ENCODE measurements at places on chromosomes 2 and 18.

GRCh38 chr2:99619151-99619550, 129.3 kb upstream of the REV1 start:
- DNase-seq = no peak

DNA sequence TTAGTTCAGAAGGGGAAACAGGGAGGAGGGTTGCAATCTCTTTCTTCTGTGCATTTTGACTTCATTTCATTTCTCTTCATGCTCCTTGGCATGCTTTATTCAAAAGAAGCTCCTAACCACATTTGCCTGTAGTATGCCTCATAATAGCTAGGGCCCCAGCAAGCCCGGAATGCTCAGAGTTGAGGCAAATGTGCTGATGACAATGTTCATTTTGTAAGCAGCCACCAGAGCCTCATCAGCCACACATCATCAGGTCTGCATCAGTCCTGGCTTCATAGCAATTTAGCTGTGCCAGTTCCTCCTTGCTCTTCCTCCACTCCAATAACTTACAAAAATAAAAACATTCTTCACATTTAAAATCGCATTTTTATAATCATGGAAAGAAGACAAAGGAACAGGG, 65.4 kb upstream of the MMADHC start:
- no peak for DNase-seq

DNA sequence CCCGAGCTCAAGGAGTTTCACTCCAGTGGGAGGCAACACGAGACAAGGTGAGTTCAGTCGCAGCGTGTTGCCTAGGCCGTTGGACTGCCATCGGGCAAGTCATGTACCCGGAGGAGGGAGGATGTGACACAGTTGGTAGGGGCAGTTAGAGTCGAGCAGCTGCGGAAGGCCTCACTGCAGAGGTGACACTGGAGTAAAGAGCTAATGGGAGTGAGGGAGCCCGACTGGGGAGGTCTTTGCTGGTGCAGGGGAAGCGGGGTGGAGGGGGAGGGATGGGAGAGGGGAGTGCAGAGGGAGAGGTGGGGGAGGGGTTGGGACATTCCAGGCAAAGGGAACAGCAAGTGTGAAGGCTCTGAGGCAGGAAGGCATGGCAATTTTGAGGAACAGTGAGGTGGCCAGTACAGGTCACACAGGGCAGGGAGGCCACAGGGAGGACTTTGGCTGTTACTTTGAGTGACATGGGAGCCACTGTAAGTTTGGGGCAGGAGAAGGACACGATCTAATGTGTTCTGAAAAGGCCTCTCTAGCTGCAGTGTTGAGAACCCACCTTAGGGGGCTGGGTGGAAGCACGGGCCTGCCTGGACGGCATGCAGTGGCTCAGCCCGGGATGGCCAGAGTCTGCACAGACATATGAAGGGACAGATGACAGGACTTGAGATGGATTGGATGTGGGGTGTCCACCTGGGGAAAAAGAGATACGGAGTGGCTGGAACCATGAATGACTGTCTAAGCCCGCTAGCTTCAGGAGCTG, 61.1 kb downstream of the KCNF1 start:
- DNase-seq = no peak

- DNase-seq = peak; percentile 31
Observed at GRCh38 chr2:68594674-68595492, 48.5 kb upstream of the PROKR1 start.

GRCh38 chr2:14693874-14694273, 61.4 kb downstream of the LRATD1 start:
- DNase-seq = no peak

DNA sequence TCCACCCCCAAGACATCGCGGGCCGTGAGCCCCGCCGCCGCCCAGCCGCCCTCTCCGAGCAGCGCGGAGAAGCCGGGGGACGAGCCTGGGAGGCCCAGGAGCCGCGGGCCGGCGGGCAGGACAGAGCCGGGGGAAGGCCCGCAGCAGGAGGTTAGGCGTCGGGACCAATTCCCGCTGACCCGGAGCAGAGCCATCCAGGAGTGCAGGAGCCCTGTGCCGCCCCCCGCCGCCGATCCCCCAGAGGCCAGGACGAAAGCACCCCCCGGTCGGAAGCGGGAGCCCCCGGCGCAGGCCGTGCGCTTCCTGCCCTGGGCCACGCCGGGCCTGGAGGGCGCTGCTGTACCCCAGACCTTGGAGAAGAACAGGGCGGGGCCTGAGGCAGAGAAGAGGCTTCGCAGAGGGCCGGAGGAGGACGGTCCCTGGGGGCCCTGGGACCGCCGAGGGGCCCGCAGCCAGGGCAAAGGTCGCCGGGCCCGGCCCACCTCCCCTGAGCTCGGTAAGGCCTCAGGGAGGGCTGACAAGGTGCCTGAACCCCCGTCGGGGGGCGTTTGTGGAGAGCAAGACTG, 14.2 kb downstream of the SPEG start:
- DNase-seq = no peak

DNA sequence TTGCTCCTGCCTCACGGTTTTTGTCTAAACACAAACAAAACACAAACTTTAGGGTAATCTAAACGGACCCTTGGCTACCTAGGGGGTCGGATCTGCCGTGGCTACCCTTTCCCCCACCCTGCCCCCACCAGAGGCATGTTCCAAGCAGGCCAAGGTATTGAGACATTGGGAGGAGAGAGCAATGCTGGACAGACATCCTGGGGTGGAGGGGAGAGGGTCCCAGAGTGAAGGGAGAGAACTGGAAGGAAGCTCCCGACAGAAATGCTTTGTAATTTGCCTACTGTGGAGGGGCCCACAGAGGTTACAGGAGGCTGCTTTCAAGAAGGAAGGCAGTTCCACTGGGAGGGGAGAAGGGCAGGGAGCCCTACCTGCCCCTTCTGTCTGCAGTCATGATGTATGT, 13.9 kb upstream of the MAT2A start:
- DNase-seq = no peak

GRCh38 chr2:179861416-179862067, at the start of gene ZNF385B:
Gene ZNF385B, minus strand, starts transcription at chr2:179861612.
- DNase-seq = no peak

- DNase-seq = peak; percentile 71
Observed at GRCh38 chr2:138364554-138365162, 136.9 kb upstream of the SPOPL start.

DNA sequence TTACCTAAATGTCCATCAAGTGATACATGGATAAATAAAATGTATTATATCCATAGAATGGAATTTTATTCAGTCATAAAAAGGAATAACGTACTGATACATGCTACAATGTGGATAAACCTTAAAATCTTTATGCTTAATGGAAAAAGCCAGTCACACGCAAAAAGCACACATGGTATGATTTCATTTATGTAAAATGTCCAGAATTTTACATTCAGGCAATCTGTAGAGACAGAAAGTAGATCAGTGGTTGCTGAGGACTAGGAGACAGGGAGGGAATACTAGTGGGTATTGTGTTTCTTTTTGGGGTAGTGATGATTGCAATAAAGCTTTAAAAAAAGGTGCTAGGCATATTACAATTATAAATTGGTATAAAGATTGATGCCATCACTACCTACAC, 30.7 kb upstream of the CD302 start:
- DNase-seq = no peak

DNA sequence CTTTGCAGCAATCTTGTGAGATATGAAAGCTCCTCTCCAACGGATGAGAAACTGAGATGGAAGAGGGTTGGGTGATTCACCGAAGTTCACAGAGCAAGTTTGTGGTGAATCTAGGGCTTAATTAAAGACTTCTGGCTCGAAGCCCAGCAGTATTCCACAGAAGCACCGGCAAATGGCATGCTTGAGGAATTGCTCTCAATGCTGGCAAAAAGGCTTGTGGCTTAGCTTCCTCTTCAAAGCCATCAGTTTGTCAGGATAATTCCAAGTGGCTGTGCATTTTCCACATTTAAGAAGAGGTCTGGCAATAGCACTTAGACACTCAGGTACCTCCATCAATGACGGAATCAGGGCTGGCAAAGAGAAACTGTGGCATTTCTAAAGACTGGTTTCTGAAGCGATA, 98.7 kb upstream of the SLC66A3 start:
- DNase-seq = peak; percentile 95

- no peak for DNase-seq
Observed at GRCh38 chr2:172097557-172098131, 5.1 kb downstream of the DLX2 start.

DNA sequence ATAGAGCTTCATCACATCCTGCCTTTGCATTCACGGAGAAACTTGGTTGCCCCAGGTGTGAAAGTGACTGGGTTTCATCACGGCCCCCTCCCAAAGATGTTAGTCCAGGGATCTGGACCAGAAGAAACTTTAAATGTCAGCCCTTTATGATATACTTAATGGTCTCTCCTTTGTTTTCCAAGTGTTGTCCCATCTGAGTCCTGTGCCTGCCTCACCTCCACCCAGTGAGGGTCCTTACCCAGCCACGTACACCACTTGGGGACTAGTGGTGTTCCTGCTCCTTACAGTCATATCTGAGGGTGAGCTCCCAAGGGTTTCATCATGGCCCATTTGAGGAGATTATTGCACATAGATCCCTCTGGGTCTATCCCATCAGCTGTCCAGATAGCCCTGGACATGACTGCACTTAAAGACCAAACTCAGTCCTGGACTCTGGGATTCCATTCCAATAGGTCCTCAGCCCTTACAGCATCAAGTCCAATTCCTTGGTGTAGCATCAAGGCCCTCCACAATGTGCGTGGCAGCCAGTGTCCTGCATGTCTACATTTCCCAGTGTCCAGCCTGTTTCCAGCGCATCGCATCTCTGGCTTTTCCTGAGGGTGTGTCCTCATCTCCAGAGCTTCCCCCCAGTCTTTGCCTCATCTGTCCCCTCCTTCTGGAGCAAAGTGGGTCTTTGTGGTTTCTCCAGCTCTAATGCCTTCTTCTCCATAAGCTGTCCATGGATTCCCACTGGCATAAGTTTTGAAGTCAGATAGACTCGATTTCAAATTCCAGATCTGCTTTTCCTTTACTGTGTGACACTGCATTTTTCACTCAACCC, 351.6 kb downstream of the MYCN start:
- DNase-seq = no peak

DNA sequence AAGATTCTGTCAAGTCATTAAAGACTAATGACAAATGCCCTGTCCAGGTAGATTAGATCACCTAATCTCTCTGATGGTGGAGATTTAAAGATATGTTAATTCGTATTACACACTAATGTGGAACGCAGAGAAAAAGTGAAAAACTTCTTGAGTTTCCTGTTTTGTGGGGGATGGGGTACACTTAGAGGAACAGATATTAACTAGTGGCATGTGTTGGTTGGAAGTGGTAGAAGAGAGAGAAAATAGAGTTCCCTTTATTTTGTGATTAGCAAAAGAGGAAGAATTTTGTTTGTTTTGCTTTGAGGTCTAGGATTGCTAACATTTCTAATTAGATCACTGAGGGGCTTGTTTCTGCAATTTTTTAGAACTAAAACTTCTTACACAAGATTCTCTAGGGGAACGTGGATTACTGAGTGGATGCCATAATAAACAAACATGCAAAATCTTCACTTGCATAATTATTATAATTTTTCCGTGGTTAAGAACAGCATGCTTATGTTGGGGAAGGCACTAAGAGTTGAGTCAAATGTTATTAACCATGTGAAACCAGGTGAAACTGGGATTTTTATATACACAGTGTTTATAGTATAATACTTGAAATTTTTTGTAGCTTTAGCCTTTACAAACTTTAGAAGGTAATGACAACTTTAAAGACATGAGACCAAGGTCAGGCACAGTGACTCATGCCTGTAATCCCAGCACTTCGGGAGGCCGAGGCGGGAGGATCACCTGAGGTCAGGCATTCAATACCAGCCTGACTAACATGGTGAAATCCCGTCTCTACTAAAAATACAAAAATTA, 97.4 kb upstream of the STK17B start:
- no peak for DNase-seq

DNA sequence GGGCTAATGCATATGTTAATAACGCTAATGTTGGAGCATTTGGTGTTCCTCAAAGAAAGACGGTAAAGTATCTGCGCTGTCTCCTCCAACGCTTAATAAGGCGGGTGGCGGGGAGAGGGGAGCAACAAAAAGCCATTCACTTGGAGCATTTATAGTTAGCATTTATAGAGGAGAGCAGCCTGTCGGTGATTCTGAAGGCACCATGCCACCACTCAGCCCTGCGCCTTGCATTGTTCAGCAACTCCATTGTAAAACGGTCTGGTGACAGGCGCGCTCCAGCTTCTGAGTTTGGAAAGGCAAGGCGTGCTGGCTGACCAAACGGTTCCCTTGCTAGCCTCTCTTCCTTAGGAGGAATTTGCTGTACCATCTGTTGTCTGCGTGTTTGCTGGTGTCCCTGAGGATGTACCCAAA, 83.9 kb downstream of the LYPD1 start:
- no peak for DNase-seq

DNA sequence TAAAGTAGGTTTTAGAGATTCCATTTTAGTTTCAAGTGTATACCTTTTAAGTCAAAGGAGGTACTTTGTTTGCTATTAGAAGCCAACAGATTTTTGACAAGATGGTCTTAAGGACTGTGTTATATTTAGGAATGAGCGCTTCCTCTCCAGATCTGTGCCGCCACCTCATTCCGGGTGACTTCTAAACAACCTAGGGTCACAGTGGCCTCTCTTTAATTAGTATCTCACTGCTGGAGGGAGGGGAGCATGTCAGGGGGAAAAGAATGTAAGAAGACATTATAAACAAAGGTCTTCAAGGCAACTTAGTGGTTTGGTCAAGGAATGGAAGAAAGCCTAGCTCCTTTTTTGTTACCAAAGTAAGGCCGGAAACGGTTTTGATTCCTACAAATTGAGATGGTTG, 67.0 kb downstream of the RBMS1 start:
- DNase-seq = no peak

GRCh38 chr2:56198936-56199335, 15.1 kb downstream of the CCDC85A start:
- no peak for DNase-seq

- peak; percentile 58 for DNase-seq
Observed at GRCh38 chr2:109382951-109383350, 230.8 kb downstream of the SEPTIN10 start.

GRCh38 chr18:79375441-79376154, 20.1 kb upstream of the NFATC1 start:
- no peak for DNase-seq

DNA sequence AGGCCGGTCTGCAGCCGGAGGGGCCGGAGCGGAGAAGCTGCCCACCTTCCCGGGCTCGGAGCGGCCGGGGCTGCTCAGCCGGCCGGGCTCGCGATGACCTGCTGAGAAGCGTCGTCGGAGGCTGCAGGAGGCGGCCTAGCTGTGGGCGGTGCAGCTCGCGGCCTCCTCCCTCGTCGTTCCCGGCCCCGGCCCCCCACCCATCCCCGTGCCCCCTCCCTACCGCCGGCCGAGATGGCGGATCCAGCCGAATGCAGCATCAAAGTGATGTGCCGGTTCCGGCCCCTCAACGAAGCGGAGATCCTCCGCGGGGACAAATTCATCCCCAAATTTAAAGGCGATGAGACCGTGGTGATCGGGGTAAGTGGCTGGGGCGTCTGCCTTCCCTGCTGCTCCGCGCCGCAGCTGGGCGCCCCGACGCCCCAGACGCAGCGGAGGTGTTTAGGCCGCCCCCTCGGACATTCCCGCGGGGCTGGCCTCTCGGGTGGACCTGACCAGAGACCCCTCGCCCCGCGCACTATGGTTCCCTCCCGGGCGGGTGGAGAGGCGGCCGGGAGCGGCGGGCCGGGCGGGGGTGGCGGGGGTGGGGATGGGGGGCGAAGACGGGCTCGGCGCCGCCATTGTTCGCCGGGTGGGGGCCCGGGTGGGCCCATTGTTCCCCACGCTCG, 492 bp downstream of the KIF5C start:
- DNase-seq = no peak
